MCF 10A (cell line): ENCODE measurements at places on chromosomes 4 and X.

- no peak overlapping the region for H3K27ac ChIP-seq
- no peak overlapping the region for H3K4me3 ChIP-seq
- no peaks in the 10 kb centered on the region for H3K36me3 ChIP-seq
Observed at GRCh38 chrX:40446921-40447320, 133.8 kb upstream of the ATP6AP2 start.

DNA sequence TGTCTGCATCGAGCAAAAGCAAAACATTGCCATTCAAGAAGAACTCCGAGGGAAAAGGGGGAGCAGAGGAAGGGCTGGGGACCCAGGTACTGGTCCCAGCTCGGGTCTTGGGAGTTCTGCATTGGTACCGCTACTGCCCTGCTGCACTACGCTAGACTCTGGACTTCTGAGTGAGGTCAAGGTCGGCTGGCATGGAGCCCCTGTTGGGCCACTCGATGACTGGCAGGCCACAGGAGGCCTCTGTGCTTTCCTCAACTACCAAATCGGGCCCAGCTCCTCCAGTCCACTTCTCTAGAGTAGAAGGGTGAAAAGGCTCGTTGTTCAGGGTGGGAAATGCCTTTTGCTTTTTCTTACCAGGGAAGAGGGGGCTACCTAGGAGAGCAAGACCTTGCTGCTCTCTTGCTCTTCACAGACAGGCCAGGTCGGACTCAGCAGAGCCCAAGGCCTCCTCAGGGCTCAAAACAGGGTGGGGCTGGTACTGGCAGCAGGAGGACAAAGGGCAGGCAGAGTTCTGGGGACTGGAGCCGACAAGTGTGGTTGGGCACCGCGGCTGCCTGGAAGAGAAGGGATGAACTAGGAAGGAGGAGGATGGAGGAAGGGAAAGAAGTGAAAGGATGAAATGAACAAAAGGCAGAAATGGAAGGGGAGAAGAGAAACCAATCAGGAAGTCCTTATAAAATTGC is 8.9 kb upstream of the IRAK1 start:
- no peak for DNase-seq
- H3K36me3 ChIP-seq, result peaks cover 46% of the 10 kb centered on the region
- no peak overlapping the region for H3K27ac ChIP-seq
- H3K4me1 ChIP-seq, result no peaks in the 10 kb centered on the region
- H3K4me3 ChIP-seq, result no peak overlapping the region

DNA sequence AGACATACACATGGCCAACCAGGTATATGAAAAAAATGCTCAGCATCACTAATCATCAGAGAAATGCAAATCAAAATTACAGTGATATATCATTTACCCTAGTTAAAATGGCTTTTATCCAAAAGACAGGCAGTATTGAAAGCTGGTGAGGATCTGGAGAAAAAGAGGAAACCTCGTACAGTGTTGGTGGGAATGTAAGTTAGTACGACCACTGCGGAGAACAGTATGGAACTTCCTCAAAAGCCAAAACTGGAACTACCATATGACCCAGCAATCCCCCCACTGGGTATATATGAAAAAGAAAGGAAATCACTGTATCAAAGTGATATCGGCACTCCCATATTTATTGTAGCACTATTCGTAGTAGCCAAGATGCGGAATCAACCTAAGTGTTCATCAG is 23.4 kb downstream of the ABHD18 start:
- H3K4me3 ChIP-seq, result no peak overlapping the region
- no peaks in the 10 kb centered on the region for H3K27me3 ChIP-seq
- H3K36me3 ChIP-seq, result peaks cover 34% of the 10 kb centered on the region
- H3K4me1 ChIP-seq, result no peaks in the 10 kb centered on the region
- no peak overlapping the region for H3K27ac ChIP-seq

DNA sequence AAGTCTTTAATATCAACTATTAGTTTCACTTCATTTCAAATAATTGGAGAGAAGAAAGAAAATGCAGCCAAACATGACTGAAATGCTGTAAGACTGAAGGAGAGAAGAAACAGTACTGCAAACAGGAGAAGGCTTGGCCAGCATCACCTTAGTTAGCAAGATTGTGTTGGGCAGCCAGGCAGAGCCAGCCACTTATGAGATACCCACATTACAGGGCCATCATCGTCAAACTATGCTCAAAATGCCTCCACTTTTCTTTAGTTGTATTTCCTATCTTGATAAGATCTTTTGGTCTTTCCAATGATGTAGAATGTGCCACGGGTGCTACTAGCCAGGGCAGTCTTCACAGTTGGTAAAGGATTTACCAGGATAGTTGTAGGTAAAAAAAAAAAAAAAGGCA is 10.9 kb upstream of the IRF2 start:
- DNase-seq, result no peak
- H3K4me1 ChIP-seq, result no peaks in the 10 kb centered on the region
- H3K36me3 ChIP-seq, result no peaks in the 10 kb centered on the region

- DNase-seq, result no peak
- H3K36me3 ChIP-seq, result no peaks in the 10 kb centered on the region
- H3K27ac ChIP-seq, result no peak overlapping the region
Observed at GRCh38 chr4:108355186-108355901, 186.6 kb upstream of the LEF1 start.
